Mesendoderm (in vitro differentiated cells): ENCODE measurements at places on chromosomes 5 and 9.

GRCh38 chr9:26301659-26302058 is 590.9 kb downstream of the CAAP1 start:
- DNase-seq, result no peak

DNA sequence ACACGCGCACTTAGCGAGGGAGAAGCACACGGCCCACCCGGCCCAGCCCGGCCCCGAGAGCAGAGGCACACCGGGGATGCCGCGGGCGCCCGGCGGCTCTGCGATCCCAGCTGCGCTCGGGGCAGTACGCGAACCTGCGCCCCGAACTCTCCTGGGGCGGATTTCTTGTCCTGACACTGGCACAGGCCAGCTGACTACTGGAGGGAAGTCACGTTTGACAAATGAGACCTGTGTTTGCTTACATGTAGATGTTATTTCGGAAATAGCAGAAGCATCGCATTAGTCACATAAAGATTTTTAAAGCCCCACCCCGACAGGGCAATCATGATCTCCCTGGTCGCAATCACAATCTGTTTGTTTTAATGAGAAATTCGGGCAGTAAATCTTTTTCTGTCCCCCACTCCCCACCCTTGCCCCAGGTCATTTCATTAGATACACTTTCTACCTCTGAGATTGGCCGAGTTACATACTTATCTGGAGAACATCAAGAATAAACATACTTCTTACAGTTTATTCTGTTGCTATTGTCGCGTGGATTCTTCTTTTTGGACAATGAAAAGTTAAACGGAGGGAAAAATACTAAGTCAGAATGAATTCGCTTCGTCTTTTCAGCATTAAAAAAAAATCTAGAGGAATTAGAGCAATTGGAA is 518.9 kb downstream of the CTNND2 start:
- DNase-seq, result no peak

- no peak for DNase-seq
Measured at GRCh38 chr5:43400082-43400481, 12.1 kb downstream of the CCL28 start.

GRCh38 chr5:113581388-113581787 is 67.9 kb downstream of the YTHDC2 start:
- DNase-seq, result no peak

- DNase-seq, result peak; percentile 91
Measured at GRCh38 chr5:168679515-168679920, 100.3 kb upstream of the PANK3 start.

DNA sequence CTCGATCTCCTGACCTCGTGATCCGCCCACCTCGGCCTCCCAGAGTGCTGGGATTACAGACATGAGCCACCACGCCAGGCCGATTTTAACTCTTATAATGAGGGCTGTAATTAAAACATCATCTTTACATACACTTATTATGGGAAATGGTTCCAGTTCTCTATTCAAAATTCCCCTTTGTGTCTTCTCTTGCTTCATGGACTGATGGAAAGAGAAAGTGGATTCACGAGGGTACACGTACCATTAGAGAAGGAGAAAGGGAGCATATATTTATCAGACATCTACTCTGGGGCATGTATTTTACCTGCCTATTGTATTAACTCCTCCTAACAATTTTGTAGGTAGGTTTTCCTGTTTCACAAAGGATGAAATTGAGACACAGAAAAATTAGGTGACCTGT is 31.1 kb downstream of the PTGS1 start:
- no peak for DNase-seq

- DNase-seq, result no peak
Measured at GRCh38 chr9:123926941-123927340, 3.0 kb downstream of the DENND1A start.
